Stimulated activated CD4-positive, alpha-beta T cell treated with anti-CD3 and anti-CD28 coated beads, Interleukin-15, amount 100 ng/mL, for 1 hour (primary cell): ENCODE measurements at places on chromosomes 1 and 21.

GRCh38 chr1:72439036-72439435, 156.7 kb upstream of the NEGR1 start:
- DNase-seq, result no peak

GRCh38 chr21:29649406-29649814, 290.4 kb downstream of the GRIK1 start:
- no peak for DNase-seq

- DNase-seq, result no peak
Measured at GRCh38 chr1:14487671-14488070, 110.8 kb upstream of the KAZN start.

GRCh38 chr1:62725255-62725654, 37.1 kb upstream of the DOCK7 start:
- DNase-seq, result no peak

DNA sequence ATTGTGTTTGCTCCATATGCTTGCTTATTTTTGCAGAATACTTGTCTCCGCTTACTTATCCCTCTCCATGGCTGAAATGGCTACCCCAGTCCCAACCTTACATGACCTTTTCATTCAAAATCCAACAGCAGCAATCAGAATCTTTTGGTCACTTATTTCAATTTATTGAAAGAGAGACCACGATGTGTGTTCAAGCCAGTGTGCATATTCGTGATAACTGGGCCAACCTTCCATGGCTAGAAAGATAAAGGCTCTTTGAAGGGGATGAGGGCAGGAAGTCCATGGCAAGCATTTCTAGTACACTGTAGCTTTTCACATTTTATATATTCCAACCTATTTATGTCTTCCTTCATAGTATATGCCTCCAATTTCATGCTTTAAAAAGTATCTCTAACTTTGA, 23.1 kb downstream of the HSD11B1 start:
- no peak for DNase-seq

DNA sequence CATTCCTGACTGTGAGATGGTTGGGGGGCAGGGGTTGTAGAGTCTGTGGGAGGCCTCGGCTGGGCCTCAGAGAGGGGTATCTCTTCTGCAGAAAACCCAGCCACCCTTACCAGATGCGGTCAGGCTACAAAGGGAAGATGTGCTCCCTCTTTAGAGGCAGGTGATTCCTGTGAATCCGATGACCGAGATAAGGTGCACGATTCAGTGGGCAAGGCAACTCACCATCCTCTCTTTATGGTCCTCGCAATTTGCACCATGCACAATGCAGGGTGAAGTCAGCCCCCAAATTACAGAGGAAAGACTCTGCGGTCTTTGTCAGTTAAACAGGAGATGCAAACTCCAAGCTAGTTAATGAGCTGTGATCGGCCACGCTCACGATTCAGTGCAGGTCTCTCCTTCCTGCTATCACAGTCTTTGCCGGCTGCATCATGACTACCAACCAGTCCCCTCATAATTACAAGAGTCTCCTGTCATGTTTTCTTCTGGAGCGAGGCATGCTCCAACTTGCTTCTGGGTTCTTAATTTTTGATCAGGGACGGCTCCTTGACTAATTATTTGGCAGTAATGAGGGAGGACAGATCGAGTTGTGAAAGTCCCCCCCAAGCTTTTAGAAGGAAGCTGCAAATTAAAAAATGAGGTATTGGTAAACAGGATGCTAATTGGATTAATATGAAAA, 12.5 kb downstream of the TP73 start:
- DNase-seq, result no peak

DNA sequence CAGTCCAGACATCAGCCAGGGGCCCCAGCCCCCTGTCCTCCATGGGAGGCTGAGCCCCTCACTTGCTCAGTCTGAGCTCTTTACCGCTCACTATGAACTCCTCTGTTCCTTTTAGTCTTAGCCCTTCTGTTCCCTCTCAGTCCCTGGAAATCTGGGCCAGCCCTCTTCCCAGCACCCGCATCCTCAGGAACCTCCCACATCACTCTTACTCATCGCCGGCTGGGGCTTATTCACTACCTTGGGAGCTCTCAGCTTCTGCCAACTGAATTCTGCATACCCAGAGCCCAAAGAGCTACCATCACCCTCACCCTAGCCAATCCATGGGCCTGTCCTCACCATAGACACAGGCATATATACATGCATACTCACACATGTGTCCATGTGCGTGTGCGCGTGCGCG, 11.5 kb downstream of the KNCN start:
- DNase-seq, result no peak

- no peak for DNase-seq
Measured at GRCh38 chr1:39833621-39834385, 45.1 kb upstream of the BMP8B start.

GRCh38 chr1:48810740-48811139, 34.0 kb upstream of the BEND5 start:
- no peak for DNase-seq

DNA sequence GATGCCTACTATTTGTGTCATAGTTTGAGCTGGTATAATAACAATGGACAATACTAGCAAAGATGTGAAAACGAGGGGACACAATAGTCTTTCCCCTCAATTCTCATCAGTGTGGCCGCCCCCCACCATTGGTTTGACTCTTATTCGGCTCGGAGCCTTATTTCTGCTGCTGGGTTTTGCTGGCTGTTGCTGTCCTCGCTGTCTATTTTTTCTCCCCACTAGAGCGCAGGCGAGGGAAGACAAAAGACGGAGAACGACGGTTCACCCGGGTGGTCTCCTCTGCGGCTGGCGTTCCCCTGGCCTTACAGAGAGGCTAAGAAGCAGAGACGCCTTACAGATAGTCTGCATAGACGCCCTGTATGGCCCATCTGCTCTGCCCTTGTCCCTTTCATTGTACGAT, 19.4 kb downstream of the CLIC6 start:
- DNase-seq, result no peak

- DNase-seq, result no peak
Measured at GRCh38 chr1:157487096-157487495, 65.2 kb downstream of the FCRL5 start.

DNA sequence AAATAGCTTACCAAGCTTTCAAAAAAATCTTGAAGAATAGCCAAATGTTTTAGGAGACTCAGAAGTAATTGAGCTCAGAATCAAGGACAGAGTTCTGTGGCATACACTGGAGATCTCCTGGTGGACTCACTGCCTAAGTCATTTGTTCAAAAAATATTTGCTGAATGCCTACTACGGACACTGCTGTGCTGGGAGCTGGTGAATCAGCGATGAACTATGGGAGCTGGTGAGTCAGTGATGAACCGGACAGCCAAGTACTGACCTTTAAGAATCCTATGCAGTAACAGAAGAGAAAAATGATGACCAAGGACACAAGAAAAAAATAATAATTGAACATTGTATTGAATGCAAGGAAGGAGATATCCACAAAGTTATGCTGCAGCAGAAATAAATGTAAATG, 717.9 kb upstream of the CXADR start:
- no peak for DNase-seq

DNA sequence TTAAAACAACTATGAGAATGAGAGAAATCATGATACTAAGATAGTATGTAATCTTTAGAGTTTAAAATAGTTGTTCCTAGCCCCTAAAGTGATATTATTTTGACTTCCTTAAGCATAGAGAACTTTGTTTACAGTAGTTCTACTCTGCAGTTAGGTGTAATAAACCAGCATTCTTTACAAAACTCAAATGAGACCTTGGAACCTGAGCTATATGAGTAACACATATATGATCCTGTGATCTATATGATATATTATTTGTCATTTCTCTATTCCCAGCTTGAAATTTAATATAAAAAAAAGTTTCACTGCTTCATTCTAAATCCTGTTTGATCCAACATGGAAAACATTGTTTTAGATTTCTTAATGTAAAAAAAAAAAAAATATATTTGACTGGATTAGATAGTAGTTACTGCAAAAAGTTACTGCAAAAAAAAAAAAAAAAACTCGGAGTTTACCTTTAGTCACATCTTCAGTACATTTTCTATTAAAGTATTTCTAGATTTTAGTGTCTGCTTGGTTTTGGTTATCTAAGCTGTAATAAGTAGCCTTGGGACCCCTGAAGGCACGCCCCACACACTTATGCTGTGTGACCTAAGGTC, 463.8 kb downstream of the USP25 start:
- DNase-seq, result no peak

DNA sequence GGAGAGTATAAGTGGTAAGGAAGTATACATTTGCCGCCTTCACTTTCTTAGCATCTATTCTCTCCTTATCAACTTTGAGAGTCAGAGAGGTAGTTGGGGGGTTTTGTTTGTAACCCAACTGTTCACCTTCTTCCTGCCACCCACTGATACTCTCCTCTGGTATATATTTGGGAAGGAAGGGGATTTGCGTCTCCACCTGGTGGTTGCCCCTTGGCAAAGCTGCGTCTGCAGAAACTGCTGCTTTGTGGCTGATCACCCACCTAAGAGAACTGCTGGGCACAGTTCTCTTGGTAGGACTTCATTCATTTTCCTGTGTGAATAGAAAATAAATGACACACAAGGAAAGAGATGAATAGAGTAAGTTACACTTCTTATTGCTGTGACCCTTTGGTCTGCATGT, 87.0 kb downstream of the SYT14 start:
- DNase-seq, result no peak

DNA sequence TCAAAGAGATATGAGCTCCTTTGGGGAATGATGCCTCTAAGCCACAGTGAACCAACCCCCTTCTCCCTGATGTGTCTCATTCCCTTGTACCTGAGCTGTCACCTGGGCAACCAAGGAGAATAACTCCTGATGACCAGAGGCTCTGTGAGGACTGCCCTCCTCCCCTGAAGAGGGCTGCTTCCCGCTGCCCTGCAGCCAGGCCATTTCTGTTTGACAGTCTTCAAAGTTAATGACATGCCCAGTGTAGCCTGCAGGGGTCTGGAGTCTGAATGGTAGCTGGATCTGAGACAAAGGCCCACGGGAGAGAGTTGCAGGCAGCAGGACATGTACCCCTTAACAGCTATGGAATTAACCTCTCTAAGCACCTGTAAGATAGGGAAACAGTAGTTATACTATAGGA, 3.4 kb upstream of the SLFNL1 start:
- no peak for DNase-seq

GRCh38 chr1:12424793-12425192, 193.2 kb downstream of the DHRS3 start:
- no peak for DNase-seq

DNA sequence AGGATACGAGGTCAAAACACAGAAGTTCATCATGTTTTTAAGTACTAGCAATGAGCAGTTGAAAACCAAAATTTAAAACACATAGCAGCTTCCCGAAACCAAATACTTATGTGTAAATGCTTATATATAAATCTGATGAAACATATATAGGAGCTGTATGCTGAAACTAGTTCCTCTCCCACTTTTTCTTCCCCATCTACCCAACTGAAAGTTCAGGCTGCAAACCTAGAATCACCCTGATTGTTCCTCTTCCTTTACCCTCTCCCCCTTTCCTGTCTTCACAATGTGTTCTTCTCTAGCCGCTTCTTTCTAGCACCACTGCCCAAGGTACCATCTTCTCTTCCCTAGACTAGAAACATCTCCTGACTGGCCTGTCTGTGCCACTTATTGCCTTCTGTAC, 90.6 kb downstream of the ST3GAL3 start:
- DNase-seq, result no peak

GRCh38 chr1:231923491-231924041, 297.0 kb downstream of the DISC1 start:
- DNase-seq, result no peak

DNA sequence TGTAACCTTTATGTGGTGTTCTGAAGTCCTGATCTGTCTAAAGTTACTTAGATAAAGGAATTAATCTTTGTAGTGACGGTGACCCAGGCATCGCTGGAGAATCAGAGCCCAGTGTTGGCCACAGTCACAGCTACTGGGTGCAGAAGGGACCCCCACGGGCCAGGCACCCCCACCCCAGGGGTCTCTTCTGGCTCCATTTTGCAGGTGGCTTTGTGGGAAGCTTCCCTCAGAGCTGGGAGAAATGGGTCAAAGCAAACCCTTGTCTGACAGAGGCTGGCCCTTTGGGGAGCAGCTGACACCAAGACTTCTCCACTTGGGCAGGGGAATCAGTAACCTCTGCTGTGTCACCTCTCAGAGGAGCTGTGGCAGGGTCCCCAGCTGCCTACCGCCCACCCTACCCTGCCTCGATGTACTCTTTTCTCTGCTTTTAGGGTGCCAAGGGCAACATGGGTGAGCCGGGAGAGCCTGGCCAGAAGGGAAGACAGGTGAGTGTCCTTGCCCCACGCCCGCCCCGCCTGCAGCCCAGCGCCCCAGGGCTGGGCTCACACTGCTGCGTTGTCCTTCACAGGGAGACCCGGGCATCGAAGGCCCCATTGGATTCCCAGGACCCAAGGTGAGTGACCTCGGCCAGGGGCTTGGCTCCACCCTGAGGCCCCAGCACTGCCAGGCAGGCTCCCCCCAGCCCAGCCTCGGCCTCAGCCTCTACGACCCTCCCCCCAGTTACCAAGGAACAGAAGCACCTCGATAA, 17.7 kb downstream of the COL6A2 start:
- no peak for DNase-seq

GRCh38 chr1:38672692-38673091, 186.9 kb downstream of the RRAGC start:
- no peak for DNase-seq

- no peak for DNase-seq
Measured at GRCh38 chr1:208165659-208166058, 78.5 kb downstream of the PLXNA2 start.

- DNase-seq, result no peak
Measured at GRCh38 chr1:5744341-5744740, 247.9 kb downstream of the NPHP4 start.

DNA sequence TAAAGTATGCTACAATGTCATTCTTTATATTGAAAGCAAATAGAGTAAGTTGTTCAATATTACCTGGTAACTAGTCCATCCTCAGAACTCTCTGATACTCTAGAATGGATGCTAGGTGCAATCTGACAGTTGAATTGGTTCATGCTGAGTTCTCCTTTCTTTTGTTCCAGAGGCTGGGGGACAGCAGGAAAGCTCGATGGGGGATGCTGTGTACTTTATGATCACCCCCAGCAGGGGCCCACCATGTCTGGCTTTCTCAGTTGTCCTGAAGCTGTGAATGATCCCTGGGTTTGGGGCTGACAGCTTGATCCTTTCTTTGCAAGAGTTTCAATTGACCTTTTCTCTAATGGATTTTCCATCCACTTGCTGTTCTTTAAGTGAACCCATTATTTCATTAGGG, 22.5 kb downstream of the FMN2 start:
- DNase-seq, result no peak

DNA sequence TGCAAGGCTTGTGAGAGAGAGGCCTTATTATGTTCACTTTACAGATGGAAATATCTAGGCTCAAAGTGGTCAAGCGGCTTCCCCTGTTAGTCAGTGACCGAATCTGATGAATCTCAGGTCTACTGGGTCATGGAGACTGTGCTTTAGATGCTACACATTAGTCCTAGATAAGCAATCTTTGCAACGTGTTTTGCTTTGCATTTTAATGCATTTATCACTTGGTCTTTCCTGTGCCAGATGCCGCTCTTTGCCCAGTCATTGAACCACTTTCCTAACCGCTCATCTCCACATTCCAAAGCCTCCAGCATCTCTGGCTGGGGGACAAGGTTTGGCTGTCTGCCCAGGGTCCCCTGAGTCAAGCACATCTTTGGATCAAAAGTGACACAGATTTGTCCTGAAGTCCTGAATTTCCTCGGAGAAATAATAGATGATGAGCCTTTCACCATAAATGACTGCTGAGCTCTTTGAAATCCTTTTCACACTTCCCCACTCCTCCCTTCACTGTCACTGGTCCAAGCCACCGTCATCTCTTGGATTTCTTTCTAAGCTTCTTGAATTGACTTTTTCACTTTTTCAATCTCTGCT, 96.0 kb upstream of the USP24 start:
- DNase-seq, result no peak

- no peak for DNase-seq
Measured at GRCh38 chr21:43690346-43690745, 28.6 kb upstream of the PDXK start.

GRCh38 chr1:193406901-193407300, 220.5 kb upstream of the B3GALT2 start:
- no peak for DNase-seq
